Lower leg skin (tissue), 4 donors: ENCODE measurements at places on chromosomes 13 and 19. TPM values are rescaled to one million over a fixed set of nuclear protein-coding genes. Genes with fewer than 3 reads are reported as not detected.

DNA sequence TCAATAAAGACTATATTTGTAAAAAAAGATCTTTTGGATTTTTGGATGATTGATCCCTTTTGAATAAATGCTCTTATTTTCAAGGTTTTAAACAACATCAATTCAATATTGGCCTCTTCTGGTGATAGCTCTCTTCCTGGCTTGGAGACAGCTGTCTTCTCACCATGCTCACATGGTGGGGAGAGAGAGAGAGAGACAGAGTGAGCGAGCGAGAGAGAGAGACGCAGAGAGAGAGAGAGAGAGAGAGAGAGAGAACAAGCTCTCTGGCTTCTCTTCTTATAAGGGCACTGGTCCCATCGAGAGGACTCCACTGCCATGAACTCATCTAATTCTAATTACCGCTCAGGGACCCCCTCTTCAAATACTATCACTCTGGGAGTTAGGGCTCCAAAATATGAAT lies 32.1 kb upstream of the FARP1 start:
- DNase-seq, result no peak

DNA sequence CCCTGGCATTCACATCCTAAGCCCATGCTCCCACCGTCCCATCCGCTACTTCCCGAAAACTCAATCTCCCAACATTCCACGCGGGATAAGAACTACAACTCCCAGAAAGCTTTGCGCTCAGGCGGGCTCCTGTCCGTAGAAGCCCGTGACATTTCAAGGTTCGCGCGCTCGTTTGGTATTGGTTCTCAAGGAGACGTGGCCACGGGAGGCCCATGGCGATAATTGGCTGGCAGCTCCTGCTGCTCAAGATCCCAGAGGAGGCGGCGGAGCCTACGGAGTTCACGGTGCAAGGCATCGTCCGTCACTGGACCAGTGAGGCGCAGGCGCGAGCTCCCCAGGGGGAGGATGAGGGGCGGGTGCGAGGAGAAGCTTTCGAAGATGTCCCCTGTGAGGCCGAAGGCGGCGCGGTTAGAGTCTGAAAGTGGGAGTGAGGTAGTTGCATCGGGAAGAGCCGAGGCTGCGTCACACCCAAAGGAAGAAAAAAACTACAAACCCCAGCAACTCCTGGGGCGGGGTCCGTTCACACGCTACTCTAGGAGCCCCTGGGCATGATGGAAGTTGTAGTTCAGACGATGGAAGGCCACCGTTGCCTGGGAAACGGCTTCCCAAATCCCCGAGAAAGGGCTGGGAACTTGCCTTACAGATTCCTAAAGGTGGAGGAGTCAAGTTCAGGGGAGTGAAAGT lies 1.2 kb upstream of the MAMSTR start:
- peak; percentile 99 for DNase-seq

DNA sequence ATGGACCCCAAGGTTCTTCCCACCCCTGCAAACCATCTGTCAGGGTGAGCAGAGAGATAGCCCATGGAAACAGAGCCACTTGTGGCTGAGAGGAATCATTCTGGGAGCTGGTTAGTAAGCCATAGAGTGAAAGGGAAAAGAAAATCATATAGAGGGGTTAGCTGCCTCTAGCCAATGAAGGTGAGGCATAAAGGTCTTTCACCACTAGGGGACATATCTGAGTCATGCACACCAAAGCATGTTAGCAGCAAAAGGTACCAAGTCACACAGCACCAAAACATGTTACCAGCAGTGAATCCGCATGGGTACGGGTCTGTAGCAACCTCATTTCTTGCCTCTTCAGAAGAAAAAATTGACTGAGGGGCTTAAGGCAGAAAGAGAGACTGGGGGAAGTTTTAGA lies 76.7 kb upstream of the ZNF43 start:
- no peak for DNase-seq

- DNase-seq, result no peak
These were observed 67.8 kb upstream of the IPO5 start for GRCh38 chr13:97885641-97886040.

DNA sequence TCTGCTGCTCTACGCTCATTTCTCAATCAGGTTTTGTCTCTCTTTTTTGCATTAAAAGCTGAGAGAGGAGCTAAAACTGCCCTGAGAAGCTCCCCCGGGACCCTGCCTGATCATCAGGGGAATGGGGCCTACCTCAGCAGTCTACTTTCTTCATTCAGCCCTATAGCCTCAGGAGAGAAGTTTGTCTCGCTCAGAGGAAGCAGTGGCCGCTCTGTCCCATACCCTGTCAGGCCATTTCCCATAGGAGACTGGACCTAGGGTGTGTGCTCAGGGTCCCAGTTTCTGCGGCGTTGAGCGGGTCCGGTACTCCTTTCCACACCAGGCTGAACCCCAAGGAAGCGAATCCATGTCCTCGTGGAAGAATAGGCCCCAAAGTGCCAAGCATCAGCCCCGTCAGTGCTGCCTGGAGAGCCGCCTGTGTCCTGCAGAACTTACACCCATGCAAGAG lies 21.7 kb downstream of the UBE2L5 start:
- no peak for DNase-seq

- DNase-seq, result peak; percentile 26
These were observed 18.8 kb downstream of the ZSCAN5A start for GRCh38 chr19:56295531-56296455.

GRCh38 chr13:31196992-31197391 lies 2.8 kb upstream of the B3GLCT start:
- peak; percentile 40 for DNase-seq

GRCh38 chr19:13920940-13921747 lies 15.1 kb downstream of the CC2D1A start:
- no peak for DNase-seq

DNA sequence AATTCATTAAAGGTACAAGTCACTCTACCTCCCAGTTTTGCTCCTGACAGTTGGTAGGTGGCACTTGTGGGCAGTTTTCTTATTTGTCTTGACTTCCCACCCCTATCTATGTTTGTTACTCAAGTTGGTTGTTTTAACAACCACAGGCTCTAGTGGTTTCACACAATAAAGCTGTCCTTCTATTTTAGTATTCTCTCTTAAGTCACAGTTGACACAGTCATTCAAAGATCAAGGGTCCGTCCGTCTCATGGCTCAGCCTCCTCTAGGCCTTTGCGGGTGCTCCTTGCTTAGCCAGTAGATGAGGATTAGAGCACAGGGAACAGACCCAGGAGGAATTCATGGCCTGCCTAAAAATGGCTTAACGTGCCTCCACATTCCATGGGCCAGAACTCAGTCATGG lies 573.7 kb downstream of the IRS2 start:
- no peak for DNase-seq

GRCh38 chr19:44607049-44607448 lies 6.3 kb upstream of the IGSF23 start:
- peak; percentile 19 for DNase-seq

DNA sequence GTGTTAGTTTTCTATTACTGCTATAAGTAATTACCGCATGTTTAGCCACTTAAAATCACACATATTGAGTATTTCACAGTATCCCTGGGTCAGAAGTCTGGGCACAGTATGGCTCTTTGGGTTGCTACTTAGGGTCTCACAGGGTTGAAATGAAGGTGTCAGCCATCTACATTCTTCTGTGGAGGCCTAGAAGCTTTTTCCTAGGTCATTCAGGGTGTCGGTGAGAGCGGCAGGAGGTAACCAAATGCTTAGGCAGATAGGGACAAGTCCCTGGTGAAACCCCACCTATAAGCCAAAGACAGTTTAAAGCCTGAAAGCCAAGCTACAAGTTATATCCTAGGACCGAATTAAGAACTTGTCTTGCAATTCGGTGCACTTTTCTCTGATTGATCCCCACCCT lies 856.7 kb downstream of the PCDH17 start:
- no peak for DNase-seq

DNA sequence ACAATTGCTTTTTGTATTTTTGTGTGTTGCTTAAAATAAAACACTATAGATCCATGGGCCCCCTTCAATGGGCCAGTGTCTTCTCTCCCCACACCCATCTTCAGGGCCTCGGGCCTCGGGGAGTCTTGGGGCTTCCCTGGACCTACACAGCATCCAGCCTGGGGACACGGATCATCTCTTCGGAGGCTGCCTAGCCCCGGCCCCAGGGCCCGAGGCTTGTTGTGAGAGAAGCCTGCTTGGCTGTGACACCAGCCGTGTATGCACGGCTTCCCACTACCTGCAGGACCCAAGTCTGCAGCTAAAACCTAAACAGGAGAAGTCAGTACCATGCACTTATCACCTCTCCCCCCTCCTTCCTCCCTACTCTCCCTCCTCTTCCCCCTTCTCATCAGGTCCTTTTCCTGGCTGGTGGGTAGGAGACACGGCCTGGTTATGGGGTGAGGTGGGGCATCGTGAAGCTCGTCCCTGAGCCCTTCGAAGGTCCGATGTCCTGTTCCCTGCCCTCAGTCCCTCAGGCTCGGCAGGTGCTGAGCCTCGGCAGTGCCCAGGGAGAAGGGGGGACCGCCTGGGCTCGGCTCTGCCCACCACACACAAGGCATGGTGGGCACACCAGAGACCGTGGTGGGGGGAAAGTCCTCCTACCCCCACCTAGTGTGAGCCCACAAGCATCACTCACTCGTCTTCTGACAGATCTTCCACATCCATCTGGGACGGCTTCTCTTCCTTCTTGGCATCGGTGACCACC lies 9.5 kb downstream of the C13orf46 start:
- DNase-seq, result no peak

- no peak for DNase-seq
These were observed 80.8 kb downstream of the TNFSF11 start for GRCh38 chr13:42654722-42655121.

- no peak for DNase-seq
These were observed 8.2 kb downstream of the PROZ start for GRCh38 chr13:113166681-113167080.

GRCh38 chr19:1089891-1090290 lies 5.3 kb downstream of the POLR2E start:
- no peak for DNase-seq

GRCh38 chr13:33611121-33611805 lies 206.7 kb upstream of the RFC3 start:
- no peak for DNase-seq

DNA sequence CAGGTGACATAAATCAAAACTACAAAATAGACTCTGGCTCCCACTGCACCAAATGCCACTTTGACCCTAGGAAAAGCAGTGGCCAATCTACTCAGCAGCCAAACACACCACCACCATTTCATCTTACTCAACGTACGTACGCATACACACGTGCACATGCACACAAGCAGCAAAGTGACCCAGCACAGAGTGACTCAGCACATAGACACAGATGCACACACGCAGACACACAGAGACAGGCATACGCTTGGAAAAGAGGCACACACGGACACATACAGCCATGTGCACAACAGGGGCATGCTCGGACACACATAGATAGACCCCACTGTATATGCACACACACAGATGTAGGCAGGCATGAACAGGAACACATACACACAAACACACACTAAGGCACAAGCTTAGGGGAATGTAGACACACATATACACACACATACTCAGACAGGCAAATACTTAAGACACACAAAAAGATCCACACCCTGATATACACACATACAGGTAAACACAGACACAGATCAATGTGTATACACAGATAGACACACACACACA lies 37.3 kb downstream of the PEPD start:
- no peak for DNase-seq

DNA sequence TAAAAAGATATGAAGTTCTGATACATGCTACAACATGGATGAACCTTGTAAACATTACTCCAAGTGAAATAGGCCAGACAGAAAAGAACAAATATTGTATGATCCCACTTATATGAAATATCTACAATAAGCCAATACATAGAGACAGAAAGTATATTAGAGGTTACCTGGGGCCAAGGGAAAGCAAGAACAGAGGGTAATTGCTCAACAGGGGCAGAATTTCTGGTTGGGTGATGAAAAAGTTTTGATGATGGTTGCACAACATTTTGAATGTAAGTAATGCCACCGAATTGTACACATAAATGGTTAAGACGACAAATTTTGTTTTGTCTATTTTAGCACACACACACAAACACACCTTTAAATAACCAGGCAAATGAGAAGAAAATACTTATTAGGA lies 268.4 kb downstream of the FOXO1 start:
- no peak for DNase-seq

DNA sequence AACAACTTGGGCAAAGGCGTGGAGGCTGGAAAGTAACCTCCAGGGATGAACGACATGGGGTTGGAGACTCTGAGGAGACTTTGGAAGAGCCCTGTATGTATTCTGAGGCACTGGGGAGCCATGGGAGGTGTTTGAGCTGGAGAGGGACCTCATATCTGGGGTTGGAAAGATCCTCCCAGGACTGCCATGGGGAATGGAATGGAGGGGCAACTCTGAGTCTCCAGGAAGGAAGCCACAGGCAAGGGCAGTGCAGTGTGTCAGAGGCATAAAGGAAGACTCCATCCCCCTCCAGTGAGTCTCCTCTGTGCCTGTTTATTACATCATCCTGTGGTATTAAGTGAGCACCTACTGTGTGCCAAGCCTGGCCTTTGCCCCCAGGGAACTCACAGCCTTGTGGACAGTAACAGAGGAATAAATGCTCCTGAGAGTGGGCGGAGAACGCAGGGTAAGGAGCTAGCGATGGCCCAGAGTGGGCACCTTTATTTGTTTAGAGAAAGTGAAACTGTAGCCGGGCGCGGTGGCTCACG lies 7.7 kb downstream of the PEAK3 start:
- DNase-seq, result no peak

The LGALS7B gene
- 6,716 TPM for total RNA-seq

The ZNF579 gene
- 4.2 TPM for total RNA-seq

The ZNF382 gene
- 3.3 TPM for total RNA-seq

The PVR gene
- 10.1 TPM for total RNA-seq
